ENCODE measurements at places on chromosomes 2 and 18.

DNA sequence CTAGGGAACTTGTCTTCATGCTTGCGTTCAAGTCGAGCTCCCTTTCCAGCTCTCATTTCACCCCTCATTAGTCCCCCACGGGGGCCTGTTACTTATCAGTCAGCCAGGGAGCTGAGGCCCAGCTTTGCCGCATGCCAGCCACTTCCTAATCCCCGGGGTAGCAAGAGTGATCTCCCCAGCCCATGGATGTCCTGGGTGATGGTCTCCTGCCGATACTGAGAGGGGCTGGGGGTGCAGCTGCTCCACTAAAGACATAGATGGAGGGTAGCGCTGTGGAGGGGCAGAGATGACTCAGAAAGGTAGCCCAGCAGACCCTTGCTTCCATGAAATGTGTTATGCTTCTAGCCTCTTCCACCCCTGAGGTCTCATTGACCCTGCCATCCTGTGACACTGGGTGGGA lies 314.0 kb upstream of the EPAS1 start:
- no peak for DNase-seq

DNA sequence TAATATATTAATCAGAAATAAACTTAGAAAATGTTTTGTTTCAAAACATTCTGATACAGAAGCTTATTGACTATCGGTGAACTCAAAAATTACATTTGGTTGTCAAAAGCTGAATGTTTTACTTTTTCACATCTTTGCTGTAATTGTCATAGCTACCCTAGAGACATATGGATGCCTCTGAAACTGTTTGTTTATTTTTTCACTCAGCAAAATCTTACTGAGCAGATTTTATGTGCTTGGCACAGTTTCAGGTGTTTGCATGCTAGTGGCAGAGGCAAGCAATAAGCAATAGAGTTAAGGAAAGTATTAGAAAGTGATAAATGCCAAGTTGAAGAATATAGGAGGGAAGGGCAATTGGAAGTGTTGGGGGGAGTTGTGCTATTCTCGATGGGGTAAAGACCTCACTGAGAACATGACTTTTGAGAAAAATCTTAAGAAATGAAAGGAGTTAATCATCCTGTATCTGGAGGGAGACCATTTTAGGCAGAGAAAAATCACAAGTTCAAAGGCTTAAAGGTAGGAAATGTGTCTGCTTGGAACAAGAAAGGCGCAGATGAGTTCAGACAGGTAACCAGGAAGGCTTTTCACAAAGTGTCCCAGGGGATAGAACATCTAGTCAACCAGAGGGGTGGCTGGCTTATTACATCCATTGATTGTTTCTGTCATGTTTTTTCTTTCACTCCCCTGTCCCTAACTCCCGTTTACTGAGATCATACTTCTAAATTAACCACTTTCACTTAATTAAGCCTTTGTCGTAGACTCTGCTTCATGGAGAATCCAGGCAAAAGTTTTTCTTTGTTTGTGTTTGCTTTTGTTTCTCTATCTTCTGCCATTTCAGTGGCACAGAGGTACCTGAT lies 27.2 kb upstream of the COBLL1 start:
- DNase-seq: no peak

DNA sequence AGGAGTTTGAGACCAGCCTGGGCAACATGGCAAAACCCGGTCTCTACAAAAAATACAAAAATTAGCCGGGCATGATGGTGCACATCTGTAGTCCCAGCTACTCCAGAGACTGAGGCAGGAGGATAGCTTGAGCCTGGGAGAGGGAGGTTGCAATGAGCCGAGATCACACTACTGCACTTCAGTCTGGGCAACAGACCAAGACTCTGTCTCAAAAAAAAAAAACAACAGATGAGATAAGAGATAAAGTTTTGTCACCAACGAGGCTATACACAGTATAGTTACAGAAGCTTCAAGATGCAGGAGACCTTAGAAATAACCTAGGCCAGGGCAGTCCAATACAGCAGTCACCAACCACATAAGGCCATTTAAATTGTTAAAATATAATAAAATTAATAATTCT lies 9.4 kb downstream of the FAM124B start:
- DNase-seq: no peak

DNA sequence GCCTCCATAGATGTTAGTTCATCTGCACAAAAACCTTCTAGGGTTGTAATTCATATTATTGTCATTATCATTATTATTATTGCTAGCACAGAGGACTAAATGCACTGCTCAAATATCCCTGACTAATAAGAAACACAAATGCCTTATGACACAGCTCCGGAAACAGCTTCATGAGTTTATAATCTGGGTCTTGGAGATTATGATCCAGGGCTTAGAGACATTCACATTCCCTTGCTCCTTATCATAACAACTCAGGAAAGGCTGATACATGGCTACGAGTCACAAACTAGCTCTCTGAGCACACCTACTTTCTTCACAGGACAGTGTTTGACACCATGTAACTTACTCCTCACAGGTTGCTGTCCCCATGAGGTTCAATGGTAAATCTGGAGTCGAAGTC lies 102.2 kb upstream of the TTC39C start:
- DNase-seq: no peak

DNA sequence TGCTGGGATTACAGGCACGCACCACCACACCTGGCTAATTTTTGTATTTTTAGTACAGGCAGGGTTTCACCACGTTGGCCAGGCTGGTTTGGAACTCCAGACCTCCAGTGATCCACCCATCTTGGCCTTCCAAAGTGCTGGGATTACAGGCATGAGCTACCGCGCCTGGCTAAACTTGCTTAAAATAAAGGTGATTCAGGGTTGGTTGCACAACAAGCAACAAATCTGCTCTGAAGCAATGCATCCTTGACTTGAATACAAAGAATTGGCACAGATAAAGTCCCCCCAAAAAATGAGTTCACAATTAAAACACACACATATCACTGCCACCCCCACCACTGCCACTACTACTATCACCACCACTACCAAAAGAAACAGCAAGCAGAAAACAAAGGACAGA lies 34.9 kb downstream of the CCDC88A start:
- no peak for DNase-seq

- no peak for DNase-seq
Measured at GRCh38 chr18:59300676-59301285, 17.7 kb downstream of the CPLX4 start.

- DNase-seq: no peak
Measured at GRCh38 chr2:69376403-69376802, 10.6 kb downstream of the GFPT1 start.

DNA sequence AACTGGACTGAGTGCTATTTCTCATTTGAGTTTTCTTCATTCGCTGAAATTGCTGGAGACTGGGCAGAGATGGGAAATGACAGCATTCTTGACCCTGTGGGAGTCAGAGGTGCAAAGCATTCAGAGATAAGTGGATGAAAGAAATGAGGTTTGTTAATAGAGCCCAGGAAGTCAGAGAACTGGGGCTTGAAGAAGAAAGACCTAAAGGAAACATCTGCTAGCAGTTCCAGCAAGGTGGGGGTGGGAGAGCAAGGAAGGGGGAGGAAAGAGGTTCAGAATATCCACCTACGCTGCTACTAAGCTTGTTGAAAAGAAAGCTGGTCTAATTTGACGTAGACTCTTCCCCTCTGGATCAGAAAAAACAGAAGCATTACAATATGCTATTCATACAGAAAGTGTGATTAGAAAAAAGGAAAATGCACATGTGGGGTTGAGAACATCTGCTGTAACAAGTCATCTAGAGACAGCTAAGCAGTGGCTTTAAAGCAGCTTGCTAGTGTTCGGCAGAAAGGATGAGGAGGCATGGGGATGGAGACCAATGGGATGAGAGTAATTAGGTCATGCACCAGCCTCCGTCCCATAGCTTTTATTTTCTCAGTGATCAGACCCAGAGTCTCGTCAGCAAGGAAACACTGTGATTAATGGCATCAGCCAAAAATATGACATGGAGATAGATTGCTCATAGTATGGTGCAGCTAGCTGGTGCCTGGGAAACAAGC lies 29.7 kb downstream of the NAB1 start:
- no peak for DNase-seq

DNA sequence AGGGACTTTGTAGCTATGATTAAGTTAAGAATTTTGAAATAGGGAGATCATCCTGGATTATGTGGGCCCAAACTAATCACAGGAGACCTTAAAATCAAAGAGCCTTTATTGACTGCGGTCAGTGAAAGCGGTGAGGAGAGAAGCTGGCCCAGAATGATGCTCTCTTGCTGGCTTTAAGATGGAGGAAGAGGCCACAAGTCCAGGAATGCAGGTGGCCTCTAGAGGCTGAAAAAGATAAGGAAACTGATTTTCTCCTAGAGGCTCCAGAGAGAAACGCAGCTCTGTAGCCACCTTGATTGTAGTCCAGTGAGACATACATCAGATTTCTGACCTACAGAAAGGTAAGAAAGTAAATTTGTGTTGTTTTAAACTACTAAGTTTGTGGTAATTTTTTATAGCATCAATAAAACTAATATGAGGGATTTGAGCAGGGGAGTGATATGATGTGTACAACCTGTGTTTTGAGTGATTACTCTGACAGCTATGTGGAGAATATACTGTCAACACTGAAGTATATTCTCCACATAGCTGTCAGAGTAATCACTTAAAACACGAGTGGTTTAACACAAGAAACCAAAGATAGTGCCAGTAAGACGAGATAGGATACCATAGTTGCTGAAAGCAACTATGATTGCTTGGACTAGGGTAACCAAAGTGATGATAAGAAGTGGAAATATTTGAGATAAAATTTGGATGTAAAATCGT lies 364.4 kb upstream of the CHST9 start:
- no peak for DNase-seq

- DNase-seq: no peak
Measured at GRCh38 chr2:40746191-40746590, 294.3 kb upstream of the SLC8A1 start.

- DNase-seq: no peak
Measured at GRCh38 chr2:3839476-3839875, 136.1 kb downstream of the DCDC2C start.

DNA sequence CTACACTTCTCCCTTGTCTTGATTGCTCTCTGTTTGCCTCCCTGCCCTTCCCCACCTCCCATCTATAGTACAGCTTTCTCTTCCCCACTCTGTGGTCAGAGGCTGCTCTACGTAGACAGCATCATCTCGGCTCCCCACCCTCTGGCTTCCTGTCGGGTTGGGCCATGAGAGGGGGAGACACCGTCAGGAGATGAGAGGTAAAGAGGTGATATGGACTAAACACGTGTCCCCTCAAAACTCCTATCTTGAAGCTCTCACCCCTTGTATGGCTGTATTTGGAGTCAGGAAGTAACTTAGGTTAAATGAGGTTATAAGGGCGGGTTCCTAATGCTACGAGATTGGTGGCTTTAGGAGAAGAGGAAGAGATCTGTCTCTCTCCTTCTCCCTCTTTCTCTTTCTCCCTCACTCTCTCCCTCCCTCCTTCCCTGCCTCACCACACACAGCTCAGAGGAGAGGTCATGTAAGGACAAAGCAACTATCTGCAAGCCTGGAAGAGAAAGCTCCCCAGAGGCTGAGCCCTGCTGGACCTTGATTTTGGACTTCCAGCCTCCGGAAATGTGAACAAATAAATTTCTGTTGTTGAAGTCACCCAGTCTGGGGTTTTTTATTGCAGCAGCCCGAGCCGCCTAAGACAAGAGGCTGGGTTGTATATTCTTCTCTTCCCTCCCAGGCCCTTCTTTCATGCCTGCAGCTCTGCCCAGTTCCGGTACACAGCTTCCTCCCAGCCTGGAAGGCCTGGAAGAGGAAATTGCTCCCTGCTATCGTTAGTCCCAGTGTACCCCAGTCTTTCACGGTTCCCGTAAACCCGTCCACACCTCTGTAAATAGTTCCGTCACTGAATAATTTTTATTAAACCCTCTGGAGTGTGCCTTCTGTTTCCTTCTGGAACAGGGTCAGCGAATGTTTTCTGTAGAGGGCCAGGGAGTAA lies 138.0 kb downstream of the AKAIN1 start:
- peak; percentile 11 for DNase-seq

- no peak for DNase-seq
Measured at GRCh38 chr2:236985761-236986339, 99.8 kb upstream of the COPS8 start.

- no peak for DNase-seq
Measured at GRCh38 chr2:36473230-36473629, 117.7 kb downstream of the CRIM1 start.

DNA sequence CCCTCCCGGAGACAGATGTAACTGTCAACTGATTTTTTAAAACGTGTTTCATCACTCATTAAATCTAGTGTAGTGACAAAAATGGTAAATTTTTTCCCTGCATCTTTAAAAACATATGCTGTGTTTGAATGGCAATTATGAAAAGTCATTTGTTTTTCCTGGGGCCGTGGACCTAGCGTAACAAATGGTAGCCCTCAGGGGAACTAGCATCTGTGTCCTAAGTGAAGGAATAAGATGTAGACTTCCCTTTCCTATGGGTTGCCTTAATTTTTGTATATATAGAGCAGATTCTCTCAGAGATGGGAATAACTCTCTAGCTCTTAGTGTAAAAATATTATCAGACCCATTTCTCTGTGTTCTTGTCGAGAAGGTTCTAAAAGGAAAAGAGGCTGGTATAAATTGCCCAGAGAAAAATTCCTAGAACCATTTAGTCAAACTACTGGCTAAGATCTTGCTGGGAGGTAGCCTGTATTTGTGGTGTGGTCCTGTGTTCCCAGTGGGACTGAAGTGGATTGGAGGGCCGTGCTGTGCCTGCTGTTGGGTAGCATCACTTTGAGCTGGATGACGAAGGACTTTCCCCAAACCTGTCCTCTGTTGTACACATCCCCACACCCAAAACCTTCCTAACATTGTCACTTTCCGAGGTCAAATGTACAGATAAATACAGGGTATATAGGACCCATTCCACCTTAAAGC lies 85.8 kb downstream of the LIMS1 start:
- no peak for DNase-seq

GRCh38 chr18:47283476-47283875 lies 32.0 kb upstream of the SKOR2 start:
- DNase-seq: no peak

DNA sequence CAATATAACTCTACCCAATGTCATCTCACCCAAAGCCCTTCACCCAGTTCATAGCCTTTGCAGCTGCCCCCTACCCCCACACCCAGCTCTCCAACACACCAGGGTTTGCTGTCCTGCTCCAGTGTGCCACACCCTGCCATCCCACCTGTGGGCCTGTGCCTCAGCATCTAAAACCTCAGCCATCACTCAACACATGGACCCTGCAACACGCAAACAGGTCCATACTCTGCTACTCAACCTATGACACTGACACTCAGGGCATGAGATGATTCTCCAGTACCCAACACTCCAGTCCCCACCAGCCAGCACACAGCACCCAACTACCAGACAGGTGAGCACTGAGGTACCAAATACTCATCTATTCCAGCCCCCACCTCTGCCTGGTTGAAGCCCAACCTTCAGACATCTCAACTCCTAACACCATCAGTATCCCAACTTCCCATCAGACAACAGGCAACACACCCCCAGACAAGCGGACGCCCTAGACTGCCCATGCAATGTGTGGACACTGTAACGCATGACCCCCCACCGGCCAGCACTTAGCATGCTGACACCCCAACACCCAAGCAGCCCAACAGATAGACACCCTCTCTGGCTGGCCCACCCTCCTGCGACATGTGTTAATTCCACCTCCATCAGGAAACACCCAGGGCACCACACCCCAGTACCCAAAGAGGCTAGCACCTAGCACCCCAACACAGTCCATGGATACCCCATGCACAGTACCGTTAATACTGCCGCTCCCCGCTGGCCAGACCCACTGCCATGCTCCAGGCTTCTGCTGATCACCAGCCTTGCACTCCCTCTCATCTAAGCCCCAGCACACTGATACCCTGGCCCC lies 25.0 kb downstream of the ZAP70 start:
- DNase-seq: no peak

Data from effector memory CD4-positive, alpha-beta T cell (primary cell).